ENCODE measurements at places on chromosomes 11 and 22.

DNA sequence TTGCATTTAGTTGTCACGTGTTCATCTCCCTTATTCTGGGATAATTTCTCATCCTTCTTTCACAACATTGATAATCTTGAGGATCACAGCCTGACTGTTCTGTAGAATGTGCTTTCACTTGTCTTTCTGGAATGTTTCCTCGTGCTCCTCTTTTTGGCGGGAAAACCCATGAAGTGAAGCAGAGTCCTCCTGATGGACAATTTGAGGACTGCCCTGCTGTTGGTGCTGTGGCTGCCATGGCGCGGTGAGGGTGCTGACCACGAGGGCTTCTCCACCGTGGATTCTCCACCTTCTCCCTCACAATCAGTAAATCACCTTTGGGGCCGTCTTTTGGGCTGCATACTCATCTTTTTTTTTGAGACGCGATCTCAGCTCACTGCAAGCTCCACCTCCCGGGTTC lies 946.9 kb downstream of the BRD1 start:
- DNase-seq = no peak

DNA sequence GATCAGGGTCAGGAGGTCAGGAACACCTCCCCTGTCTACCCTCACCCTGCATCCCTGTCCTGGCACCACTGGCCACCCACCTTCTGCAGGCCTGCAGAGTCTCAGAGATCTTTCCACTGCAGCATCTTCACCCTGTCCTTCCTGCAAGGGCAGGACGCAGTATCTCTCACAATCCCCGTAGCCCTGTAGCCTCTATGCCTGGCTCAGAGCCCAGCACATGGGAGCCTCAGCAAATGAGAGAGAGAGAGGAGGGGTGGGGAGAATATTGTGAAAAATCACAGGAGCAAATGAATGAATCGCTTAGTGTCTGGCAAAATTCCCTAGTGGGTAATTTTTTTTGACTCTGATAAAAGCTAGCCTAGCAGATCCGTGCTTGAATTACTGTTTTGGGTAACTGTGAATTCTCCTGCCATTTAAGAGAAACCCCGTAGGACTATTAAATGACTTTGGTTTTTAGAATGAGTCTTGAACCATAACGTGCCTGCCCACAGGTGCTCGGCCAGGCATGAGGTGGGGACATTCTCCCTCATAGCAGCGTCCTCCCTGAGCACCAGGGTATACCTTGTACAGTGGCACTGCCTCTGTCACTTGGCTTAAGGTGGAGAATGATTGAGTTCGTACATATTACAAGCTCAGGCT lies 91.5 kb downstream of the MORC2 start:
- no peak for DNase-seq

DNA sequence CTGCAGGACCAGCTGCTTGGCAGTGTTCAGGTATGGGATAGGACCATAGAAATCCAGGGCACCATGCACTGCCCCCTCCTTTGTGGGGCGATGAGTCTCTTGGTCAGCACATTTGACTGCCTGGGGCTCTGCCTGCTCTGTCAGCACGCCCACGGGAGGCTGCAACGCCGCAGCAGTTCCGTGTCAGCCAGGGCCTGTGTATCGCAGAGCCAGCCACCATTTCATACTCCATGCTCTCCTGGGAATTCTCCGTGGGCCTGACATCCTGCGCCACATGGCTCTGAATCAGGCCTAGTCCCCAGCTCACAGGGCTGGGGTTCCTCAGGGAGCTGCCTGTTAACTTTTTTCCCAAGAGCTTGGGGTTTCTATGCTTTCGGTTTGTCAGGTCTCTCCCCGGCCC lies 16.9 kb upstream of the RELT start:
- DNase-seq = no peak

- no peak for DNase-seq
These were observed 9.4 kb downstream of the FADS2 start for GRCh38 chr11:61837411-61838005.

- no peak for DNase-seq
These were observed 65.8 kb upstream of the SEPTIN5 start for GRCh38 chr22:19648419-19648929.

DNA sequence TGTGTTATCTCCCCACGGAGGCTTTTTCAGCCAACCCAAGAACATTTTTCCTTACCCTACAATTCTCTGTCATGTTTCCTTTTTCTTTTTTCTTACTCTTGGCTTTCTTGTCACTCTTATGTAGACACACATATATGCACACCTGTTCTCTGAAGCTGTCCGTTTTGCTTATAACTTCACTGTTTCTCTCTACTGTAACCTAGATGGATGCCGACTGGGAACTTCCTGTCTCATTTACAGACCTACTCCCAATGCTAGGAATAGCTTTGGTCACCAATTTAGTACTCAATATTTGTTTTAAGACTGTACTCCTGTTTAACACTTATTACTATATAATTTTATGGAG lies 9.9 kb upstream of the CASP12 start:
- no peak for DNase-seq

- no peak for DNase-seq
These were observed 89.6 kb downstream of the ETS1 start for GRCh38 chr11:128497776-128498095.

DNA sequence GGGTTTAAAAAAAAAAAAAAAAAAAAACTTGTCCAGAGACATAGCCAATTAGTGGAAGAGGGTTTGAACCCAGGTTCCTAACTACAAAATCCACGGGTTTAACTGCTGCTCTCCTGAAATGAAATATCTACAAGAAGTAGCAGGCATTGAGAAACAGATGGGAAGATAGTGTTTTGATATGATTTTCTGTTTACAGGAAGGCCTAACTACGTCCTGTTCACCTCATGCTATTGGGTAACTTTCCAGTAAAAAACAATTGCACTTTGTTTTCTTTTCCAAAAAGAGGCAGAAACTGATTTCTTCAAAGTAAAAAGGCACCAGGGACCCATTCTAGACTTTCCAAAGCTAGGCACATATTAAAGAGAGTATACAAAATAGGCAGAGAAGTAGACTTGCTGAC lies 5.9 kb upstream of the C11orf91 start:
- no peak for DNase-seq

GRCh38 chr11:126307706-126308105 lies 3.8 kb downstream of the DCPS start:
- no peak for DNase-seq

DNA sequence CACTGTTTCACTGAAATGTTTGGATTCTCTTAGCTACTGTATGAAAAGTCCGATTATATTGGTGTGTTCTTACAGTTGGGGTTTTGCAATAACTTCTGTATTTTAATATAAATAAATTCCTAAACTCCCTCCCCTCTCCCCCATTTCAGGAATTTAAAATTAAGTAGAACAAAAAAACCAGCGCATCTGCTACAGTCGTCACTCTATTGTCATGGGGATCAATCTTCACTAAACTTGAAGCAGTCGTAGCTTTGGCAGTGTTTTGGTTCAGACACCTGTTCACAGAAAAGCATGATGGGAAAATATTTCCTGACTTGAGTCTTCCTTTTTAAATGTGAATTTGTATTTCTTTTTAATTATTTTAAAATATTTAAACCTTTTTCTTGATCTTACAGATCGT lies 9.4 kb downstream of the PIWIL3 start:
- no peak for DNase-seq

DNA sequence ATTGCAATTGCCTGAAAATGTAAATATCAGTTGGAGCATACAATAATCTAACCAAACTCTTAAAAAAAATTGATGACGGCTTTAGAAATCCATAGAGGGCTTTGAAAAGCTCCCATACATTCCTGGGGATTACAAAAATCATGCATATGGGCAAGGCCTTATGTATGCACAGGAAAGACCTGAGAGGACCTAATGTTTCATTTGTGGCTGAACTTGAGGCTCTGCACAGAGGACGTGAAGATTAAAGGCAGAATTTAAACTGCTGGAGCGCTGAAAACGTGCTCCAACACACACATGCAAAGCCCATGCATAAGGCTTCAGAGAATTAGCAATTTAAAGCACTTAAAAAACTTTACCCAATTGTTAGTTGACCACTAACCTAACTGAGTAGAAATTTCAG lies 3.5 kb downstream of the OR5B12 start:
- no peak for DNase-seq

GRCh38 chr11:113075586-113076095 lies 114.4 kb downstream of the NCAM1 start:
- no peak for DNase-seq

DNA sequence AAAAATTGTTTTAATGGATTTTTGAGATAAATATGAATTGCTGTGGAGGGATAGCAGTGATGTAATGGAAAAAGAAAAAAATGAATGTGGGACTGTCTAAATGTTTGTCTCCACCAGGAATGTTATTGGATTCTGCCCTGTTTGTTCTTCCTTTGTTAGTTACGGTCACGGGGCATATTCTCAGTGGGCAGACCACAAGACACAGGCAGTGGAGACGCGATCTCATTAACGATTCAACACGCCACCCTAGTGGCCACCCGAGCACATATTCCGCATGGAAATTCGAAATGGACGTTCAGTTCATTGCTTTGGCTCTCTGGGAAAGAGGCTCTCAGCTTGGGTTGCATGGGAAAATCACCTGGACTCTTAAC lies 151.8 kb upstream of the TTC12 start:
- no peak for DNase-seq

DNA sequence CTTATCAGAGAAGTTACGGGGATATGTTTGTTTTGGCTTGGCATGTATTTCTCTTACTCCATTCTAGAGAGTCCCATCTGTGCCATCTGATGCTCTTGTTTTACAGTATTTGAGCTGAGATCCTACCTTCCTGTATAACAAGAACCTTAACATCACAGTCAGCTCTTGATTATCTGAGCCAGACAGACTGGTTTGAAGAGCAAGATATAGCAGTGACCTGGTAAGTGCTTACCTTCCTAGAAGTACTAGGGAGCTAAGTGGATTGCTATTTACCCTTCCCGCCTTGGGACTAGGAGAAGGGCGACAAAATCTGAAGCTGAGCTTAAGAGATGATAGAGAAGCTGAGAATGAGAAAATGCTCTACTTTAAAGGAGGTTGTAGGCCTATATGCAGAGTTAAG lies 235.3 kb downstream of the CSNK2A3 start:
- no peak for DNase-seq

GRCh38 chr22:29044657-29045176 lies 16.9 kb downstream of the C22orf31 start:
- no peak for DNase-seq

GRCh38 chr22:19663286-19663815 lies 51.0 kb upstream of the SEPTIN5 start:
- DNase-seq = no peak

- DNase-seq = no peak
These were observed 19.9 kb upstream of the MUC5B start for GRCh38 chr11:1202776-1203504.

- DNase-seq = no peak
These were observed 7.4 kb upstream of the PELI3 start for GRCh38 chr11:66459138-66459778.

DNA sequence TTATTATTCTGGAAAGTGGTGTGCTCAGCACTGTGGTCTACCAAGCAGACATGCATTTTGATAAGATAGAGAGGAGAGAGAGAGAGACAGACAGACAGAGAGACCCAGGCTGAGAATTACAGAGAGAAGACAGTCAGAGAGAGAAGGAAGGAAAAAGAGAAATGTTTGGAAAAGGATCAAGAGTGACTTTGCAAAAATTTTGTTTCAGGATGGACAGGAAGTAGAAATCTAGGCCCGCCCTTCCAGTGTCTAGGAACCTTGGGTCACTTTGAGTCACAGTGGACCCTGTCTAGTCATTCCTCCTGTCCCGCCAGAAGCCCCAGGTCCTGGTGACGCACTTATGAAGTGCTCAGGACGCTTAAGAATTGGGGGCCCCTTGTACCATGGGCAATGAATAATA lies 166.7 kb downstream of the ST3GAL4 start:
- no peak for DNase-seq

GRCh38 chr22:16387088-16387487 lies 205.5 kb downstream of the CCT8L2 start:
- DNase-seq = no peak

- no peak for DNase-seq
These were observed 5.2 kb downstream of the BET1L start for GRCh38 chr11:201966-202365.

GRCh38 chr22:45064313-45065278 lies 54.8 kb upstream of the PHF21B start:
- no peak for DNase-seq

- DNase-seq = no peak
These were observed 405.8 kb downstream of the NTM start for GRCh38 chr11:131776211-131776610.

DNA sequence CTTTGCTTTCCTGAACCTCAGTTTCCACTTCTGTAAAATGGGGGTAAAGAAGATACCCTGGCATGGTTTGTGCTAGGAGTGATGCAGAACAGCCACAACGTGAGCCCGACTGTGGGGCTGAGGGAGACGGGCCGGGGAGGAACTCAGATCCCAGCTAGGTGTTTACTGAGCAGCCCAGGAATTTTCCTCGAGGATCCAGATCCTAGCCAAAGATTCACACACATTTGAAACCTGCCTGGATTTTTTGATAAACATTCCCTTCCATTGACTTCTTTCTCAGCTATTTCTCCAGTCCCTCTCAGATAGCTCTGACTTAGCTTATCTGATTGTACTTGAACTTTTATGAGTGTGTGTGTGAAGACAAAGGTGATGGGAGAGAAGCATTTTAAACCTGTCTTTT lies 98.0 kb downstream of the KIAA1671 start:
- no peak for DNase-seq

DNA sequence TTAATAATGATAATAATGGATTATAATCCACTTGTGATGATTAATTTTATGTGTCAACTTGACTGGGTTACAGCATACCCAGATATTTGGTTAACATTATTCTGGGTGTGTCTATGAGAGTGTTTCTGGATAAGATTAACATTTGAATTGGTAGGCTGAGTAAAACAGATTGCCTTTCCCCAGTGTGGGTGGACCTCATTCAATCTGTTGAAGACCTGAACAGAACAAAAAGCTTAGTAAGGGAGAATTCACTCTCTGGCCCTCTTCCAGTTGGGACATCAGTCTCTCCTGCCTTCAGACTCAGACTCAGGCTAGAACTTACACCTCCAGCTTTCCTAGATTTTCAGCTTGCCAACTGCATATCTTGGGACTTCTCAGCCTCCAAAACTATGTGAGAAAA lies 37.3 kb upstream of the RRAS2 start:
- no peak for DNase-seq

DNA sequence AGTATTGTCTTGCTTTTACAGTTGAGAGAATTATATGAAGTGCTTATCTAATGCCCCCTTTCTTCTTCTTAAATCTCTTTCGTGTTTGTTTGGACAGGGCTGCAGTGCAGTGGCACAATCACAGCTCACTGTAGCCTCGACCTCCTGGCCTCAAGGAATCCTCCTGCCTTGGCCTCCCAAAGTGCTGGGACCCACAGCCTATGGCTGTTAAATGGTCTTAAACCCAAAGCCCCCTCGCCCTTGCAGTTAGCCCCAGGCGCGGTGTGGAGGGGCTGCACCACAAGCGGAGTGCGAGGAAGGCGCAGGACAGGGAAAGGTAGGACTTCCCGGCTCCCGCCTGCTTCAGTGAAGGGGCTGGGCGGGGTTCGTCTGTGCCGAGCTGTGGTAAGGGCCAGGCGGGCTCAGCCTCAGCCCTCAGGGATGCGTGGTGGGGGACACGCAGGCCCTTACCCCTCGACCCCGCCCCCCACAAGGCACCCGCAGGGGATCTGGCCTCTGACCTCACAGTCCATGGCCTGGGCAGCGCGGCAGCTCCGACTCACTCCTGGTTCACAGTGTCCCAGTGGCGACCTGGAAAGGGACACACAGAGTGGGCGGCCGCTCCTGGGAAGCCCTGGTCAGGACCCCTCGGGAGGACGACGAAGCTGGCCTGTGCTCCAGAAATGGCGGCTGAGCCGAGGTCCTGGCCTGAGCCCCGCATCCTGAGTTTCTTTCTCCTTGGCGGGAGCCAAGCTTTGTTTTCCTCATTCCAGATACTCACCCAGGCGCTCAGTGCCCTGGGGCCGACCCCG lies 24.5 kb downstream of the BID start:
- DNase-seq = no peak
